NCI-H345 (cell line): ENCODE measurements at places on chromosomes 6 and 20.

DNA sequence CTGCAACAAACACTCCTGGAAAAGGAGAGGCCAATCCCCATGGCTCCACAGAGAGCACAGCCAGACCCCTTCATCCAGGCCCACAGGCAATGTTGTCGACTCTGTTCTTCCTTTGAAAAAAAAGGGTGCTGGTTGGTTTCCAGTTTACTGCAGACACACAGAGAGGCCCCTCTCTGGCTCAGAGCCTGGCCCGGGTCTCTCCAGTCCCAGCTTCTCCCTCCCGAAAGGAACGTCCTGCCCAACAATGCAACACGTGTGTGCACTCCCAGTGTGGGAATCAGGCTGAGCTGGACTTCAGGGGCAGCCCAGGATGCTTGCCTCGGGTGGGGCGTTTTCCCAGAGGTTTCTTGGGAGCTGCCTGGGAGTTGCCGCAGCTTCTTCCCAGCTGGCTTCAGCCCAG lies 4.5 kb upstream of the NKAIN4 start:
- no peak for DNase-seq

DNA sequence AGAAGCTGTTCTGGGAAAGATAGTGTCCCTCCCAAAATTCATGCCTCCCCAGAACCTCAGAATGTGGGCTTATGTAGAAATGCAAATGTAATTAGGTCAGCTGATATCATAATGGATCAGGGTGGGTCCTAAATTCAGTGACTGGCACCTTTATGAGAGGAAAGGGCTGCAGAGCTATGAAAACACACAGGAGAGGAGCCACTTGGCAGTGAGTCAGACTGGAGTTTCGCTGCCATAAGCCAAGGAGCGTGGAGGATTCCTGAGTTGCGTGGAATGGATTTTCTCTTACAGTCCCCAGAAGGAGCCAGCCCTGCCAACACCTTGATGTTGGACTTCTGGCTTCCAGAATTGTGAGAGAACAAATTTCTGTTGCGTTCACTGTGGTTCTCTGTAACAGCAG lies 249.8 kb upstream of the PMEPA1 start:
- DNase-seq, result no peak

- no peak for DNase-seq
These were observed 23.1 kb downstream of the PABPC1L start for GRCh38 chr20:44932916-44933315.

GRCh38 chr20:62132421-62132820 lies 10.1 kb downstream of the LSM14B start:
- no peak for DNase-seq

DNA sequence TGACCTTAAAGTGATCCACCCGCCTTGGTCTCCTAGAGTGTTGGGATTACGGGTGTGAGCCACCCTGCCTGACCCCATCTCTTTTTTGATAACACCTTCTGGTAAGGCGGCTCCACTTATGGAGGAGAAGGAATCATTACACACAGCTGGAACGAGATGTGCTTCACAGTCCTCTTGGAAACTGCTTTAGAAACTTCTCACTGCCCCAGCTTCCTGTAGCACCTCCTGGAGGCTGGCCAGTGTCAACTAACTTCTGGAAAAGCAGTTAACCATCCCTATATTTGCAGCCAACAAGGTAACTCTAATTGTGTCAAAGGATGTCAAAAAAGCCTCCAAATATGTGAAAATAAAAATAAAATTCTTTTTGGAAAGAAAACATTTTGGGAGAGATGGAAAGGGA lies 48.8 kb upstream of the BCLAF1 start:
- no peak for DNase-seq

DNA sequence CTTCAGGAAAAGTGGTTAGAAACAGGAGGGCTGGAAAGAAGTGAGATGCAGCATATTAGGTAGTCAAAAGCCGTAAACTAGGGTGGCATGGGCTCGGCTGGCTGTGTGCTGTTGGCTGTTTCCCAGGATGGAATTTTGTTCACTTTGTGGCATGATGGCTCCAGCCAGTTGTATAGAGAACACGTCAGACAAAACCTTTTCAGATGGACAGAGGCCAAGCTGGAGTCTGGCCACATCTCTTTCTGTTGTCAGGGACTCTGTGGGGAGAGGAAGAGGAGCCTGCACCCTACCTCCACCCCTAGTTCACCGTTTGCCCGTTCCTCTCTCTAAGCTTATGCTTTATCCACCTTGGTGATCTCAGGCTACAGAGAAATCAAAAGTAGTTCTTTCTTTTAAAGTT lies 22.0 kb downstream of the C6orf89 start:
- DNase-seq, result no peak

GRCh38 chr20:53168491-53168890 lies 196.3 kb downstream of the TSHZ2 start:
- DNase-seq, result no peak

DNA sequence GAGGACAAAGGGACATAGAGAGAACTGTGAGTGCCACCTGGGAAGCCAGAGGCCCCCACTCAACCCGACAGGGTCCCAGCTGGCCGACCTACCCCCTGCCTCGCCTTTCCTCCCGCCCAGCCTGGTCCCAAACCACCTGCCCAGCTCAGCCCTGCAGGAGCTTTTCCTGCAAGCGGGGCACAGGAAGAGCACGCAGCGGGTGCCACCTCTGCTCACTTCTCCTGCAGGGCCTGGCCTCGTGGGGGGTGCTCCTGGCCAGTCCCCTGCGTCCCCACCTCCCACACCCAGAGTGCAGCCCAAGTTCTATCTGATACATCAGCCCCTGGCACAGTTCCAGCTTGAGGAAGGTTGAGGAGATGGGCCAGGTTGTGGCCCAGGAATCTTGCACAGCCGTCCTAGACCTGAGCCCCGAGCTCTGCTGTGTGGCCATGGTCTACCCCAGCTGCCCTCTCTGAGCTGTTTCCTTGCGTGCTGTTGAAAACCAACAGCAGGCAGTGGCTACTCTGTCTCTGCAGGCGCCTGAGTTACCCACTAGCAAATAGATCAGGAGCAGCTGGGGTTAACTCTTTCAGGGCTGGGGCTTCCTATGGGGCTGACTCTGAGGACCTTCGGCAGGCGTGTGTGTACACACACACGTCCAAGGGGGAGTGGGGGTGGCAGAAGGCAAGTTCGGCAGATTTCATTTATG lies 1.7 kb downstream of the NECAB3 start:
- peak; percentile 84 for DNase-seq

GRCh38 chr20:34948030-34948429 lies 7.6 kb downstream of the GSS start:
- DNase-seq, result no peak
